ENCODE measurements at places on chromosomes 1 and 21.

DNA sequence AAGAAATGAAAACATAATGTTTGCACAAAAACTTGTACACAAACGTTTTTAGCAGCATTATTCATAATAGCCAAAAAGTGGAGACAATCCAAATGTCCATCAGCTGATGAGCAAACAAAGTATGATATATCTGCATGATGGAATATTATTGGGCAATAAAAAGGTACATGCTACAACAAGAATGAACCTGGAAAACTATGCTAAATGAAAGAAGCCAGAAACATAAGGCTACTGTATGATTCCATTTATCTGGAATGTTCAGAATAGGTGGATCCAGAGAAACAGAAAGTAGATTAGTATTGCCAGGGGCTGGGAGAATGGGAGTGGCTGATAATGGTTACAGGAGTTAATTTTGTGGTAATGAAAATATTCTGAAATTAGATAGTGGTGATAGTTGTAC lies 19.0 kb downstream of the FBXO28 start:
- DNase-seq, result no peak

- DNase-seq, result no peak
Observed at GRCh38 chr1:184624626-184625025, 130.0 kb downstream of the EDEM3 start.

- DNase-seq, result no peak
Observed at GRCh38 chr1:174975764-174976163, 24.0 kb upstream of the CACYBP start.

DNA sequence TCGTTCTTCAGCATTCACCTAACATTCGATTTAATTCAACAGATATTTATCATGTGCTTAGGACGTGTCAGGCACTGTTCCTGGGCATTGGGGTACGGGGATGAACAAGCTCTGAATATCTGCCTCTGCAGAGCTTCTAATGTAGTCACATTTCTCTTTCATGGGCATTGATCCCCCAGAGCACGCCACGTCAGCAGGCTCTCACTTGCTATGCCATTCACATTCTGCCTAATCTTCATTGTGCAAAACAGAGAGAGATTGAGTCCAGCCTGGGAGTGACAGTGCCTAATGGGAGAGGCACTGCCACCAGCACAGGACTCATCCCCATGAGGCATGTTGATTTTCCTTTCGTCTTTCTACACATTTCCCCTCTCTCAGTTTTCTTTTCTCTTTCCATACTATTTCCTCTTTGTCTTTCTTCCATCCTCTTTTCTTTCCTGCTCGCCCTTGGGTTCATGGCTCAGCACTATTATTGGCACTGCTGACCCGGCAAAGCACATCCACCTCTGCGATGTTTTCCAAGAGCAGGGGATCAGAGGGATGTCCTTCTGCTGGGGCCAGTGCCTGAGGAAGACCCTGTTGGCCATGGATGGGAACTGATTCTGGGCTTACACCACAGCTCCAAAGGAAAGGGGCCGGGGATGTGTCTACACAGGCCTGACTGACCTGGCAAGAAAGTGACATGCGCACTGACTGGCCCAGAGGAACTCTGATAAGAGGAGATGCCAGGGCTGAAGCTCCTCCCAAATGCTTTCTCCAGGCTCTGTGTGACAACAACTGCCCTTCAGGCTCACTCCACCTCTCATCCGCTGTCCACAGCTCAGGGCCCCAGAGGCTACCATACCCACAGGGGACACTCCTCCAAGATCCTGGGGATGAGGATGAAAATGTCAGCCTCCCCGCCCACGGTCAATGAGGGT lies 195.9 kb downstream of the TOMM20 start:
- DNase-seq, result no peak

DNA sequence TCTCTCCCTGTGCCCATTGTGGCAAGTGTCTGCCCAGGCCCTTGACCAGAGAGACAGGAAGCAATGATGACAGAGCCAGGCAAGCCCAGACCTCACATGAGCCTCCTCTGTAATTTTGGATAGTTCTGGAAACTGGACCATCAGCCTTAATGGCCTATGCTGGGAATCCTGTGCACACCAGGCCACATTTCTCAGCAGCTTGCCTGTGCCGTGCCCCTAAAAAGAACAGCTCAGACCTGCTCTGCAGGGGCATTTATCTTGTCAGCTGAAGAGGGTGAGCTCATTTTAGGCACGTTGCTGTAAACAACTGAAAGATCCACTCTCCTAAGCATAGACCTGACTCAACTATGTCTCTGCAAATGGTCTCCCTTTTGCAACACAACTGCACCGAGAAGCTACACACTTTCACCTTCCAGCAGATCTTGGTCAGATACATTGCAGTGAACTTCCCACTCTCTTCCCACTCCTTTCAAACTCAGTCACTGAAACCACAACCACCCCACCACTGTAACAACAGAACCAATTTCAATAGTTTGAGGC lies 53.5 kb upstream of the BACH1 start:
- no peak for DNase-seq

GRCh38 chr1:155307247-155307740 lies 1.4 kb upstream of the FDPS start:
- DNase-seq, result no peak

DNA sequence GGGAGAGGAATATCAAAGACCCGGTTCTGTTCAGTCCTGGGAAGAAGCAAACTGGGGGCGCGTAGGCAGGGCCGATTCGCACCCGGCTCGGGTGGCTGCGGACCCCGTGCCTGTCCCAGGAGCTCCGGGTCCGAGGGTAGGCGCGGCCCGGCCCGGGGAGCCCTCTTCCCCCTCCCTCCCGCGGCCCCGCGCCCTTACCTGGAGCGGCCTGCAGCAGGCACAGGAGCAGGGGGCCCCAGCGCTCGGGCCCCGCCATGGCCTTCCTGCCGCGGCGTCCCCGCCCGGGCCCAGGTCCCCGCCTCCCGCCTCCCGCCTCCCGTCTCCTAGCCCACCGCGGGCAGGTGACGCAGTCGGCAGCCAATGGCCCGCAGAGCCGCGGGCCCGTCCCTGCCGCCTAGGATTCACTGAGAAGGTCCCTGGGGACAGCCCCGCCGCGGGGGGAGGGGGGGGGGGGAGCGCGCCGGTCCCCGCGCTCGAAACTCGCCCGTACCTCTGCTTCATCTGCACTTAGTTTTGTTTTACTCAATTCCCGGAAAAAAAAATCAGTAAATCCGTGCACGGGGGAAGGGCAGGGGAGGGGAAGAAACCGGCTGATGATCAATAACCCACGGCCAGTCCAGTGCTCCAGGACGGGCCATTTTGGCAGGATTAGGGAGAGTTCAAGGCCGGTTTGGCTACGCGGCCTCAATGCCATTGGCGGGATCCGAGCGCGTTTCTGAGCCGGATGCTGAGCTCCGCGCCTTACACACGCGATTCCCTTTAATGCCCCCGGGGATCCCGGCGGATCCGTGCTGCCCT lies at the start of gene IFNLR1:
Gene IFNLR1 (minus strand): TSS at position 297 of the 798 bp plus-strand sequence. CDS start 41 bp downstream, at position 256.
- DNase-seq, result peak; percentile 76

DNA sequence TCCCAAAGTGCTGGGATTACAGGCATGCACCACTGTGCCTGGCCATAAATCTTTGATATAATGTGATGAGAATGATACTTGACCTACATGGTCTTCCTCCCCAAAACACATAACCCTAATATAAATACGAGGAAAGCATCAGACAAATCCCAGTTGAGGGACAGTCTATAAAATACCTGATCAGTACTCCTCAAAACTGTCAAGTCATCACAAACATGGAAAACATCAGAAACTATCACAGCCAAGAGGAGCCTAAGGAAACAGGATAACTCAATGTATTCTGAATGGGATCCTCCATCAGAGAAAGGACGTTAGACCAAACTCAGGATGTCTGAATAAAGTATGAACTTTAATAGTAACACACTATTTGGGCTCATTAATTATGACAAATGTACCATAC lies 172.4 kb downstream of the NTPCR start:
- DNase-seq, result no peak

DNA sequence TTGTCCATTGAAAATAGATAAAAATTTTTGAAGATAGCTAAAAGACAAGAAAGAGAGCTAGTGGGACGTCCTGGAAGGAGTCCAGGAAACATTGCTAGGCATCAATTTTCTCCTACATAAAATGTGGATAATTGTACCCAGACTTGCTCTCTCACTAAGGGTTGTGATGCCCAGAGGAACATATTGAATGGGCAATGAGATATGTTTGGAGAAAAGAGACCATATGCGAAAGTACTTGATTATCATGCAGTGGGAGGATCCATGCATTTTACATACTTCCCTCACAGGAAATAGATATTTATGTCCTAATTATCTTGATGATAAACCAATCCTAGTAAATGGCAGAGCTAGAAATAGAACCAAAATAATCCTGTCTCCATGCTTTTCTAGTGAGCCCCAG lies 108.4 kb upstream of the TNR start:
- DNase-seq, result no peak

GRCh38 chr1:197572169-197572568 lies 203.1 kb downstream of the DENND1B start:
- DNase-seq, result no peak

- DNase-seq, result no peak
Observed at GRCh38 chr1:20078171-20078651, 8.2 kb downstream of the PLA2G5 start.

- DNase-seq, result no peak
Observed at GRCh38 chr1:36542024-36542961, 59.6 kb upstream of the CSF3R start.

DNA sequence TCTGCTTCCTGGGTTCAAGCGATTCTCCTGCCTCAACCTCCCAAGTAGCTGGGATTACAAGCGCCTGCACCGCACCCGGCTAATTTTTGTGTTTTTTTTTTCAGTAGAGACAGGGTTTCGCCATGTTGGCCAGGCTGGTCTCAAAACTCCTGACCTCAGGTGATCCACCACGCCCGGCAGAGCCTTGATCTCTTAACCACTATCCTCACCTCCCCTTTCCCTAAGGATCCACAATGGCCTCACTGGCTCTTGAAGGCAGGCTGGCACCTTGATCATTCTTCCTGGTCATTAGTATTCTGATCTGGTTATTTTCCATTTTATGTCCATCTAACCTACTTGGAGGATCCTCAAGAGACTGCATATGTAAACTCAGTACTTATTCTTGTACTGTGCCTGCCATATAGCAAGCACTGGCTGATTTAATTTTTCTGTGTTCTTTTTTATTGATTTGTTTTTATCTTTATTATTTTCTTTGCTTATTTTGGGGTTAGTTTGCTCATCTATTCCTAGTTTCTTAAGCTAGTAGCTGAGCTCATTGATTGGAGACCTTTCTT lies 6.3 kb downstream of the RCC1 start:
- no peak for DNase-seq

GRCh38 chr1:51287966-51288365 lies 42.4 kb downstream of the TTC39A start:
- no peak for DNase-seq

DNA sequence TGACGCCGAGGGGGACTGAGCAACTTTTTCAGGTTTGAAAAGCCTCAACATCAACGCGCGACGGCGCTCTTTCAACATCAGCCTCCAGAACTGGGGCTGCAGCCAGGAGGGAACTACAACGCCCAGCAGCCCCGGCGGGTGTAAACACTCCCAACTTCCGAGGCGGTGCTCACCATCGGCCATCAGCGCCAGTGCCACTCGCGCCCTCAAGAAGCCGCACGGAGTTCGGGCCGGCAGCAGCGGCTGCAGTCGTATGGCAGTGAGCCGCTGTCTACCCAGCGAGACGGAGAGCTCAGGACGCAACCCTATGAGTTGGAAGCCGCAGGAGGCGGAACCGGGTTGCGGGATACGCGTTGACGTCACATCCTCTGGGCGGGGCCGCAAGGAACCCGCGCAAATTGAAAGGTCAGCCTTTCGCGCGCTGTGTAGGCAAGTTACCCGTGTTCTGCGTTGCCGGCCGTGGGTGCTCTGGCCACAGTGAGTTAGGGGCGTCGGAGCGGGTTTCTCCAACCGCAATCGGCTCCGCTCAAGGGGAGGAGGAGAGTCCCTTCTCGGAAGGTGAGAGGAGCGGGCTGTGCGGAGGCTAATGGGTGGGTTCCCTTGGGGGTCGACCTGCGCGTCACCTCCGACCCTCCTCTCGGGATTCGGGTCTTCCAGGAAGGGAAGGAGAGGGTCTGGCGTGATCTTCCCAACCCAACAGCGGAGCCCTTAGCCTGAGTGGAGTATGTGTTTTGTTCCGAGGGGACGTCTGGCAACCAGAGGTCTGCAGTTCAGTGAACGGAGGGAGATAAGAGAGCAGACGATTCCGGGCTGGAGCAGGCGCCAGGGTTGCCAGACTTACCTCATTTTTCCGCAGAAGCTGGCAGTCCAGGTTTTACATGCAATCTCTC lies at the start of gene EXO1:
Gene EXO1 (plus strand): TSS at position 409 of the 890 bp plus-strand sequence. CDS start 2,222 bp downstream, outside the sequence.
- peak; percentile 96 for DNase-seq

DNA sequence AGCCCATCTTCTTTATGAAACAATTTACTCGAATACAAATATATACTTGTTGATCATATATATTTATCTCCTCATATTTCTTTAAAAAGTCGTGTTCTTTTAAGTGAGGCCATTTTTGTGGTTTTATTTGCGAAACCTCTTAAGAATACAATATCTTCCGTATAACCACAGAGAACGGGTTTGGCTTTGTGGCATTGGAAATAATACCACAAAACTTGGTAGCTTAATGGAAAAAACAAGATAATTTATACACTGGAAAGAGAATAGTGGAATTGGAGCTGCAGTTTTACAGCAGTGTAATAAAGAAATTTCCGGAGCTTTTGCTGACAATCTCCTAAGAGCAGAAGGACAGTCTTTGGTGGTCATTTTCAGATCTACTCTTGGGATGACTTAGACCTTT lies 29.4 kb downstream of the PTGFR start:
- DNase-seq, result no peak

All from stimulated activated effector memory CD8-positive, alpha-beta T cell treated with anti-CD3 and anti-CD28 coated beads, Interleukin-12 subunit alpha, Interleukin-12 subunit beta, amount 100 ng/mL, for 72 hours (primary cell).